Bone marrow (tissue), 2 donors: ENCODE measurements at places on chromosomes 3 and 15.

DNA sequence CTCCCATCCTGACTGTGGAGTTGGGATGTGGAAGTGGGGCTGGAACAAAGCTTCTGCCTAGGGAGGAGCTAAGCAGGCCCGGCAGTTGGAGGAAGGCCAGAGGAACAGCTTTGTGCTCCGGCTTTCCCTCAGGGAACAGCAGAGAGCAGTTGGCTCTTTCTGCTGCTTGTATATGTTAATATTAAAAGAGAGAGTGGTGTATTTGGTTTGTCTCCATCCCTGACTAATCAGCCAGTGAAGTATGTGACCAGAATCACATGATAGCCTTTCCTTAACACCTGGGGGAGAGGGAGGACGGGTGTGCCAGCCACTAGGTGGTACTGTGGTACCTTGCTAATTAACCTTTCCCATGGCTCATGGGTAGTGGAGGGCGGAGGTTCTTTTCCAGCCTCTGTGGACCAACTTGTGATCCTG, 10.0 kb downstream of the EIF2B5 start:
- DNase-seq = no peak

- DNase-seq = no peak
These were observed 190.7 kb upstream of the CD96 start for GRCh38 chr3:111351334-111351733.

DNA sequence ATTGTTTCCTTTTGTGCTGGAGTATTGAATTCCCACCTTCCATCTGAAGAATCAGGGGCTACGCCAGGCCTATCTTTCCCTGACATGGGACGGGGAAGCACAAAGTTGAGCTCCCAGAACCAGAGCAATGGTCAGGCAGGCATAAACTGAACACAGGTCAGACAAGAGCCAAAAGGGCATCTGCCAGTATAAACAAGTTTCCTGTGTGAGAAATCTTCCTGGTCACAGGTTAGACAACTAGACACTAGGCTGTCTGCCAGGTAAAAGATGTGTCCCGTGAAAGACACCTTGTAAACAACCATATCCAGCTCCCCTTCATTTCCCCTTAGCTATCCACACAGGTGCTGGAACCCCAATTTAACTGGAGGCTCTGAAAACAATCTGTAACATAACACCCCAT, 44.0 kb upstream of the CD96 start:
- DNase-seq = no peak

DNA sequence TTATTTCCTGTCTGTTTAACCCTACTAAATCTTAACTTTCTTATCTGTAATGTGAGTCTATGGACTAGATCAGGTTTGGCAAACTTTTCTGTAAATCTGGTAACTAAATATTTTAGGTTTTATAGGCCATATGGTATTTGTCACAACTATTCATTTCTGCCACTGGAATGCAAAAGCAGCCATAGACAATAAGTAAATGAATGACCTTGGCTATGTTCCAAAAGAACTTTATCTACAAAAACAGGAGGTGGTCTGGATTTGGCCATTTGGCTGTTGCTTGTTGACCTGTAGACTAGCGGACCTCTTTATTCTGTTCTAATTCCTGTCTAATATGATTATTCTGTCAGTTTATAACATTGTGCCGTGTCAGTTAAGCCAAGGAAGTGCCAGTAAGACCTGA, 314.2 kb downstream of the LPP start:
- no peak for DNase-seq

DNA sequence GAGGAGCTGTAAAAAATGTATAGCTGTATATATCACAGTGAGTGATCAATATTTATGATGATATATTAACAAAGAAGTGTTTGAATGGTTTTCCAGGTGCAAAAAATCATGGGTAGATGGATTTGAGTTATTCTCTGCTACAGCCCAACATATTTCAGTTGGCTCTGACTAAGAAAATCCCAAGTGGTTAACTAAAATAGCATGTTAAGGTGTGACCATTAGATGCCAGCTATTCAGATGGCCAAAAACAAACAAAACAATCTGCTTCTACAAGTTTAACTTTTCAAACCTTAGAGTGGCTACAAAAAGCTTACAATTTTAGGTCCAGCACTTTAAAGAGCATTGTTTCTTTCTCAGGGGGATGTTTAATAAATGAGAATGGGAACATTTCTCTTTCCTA, 67.5 kb downstream of the SEMA6D start:
- DNase-seq = no peak

- no peak for DNase-seq
These were observed 39.5 kb downstream of the NR2F2 start for GRCh38 chr15:96369825-96370621.

GRCh38 chr3:9257092-9257491, 7.6 kb upstream of the SRGAP3 start:
- no peak for DNase-seq
